Mesothelial cell of epicardium (in vitro differentiated cells): ENCODE measurements at places on chromosomes 6 and 20. TPM values are rescaled to one million over a fixed set of nuclear protein-coding genes. Genes with fewer than 3 reads are reported as not detected.

GRCh38 chr20:32681175-32682084 is 7.7 kb upstream of the C20orf203 start:
- H3K36me3 ChIP-seq = no peaks in the 10 kb centered on the region
- H3K4me1 ChIP-seq = peaks cover 39% of the 10 kb centered on the region
- peak overlapping the region; percentile 87 for H3K27ac ChIP-seq
- peak; percentile 59 for DNase-seq
- H3K27me3 ChIP-seq = no peaks in the 10 kb centered on the region

PPP1R16B gene
- total RNA-seq = 0.04 TPM in 1 of 3 replicates, not detected in the others

DNA sequence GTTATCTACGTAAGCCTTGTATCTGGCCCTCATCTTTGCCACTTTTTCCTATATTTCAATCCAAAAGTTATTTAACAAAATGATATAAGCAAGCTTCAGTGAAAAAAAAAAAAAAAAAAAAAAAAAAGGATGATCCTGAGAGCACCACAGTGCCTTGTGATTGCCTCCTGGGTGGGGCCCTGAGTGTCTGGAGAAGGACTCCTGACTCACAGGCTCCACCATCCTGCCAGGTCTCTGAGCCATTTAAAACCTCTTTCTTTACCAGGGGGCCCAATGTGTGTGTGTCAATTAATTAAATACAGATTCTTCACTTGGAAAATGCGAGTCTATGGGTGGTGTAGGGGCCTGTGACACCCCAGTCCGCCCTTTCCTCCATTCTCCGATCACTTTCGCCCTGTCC is 105.2 kb downstream of the SMOC2 start:
- H3K27me3 ChIP-seq = no peaks in the 10 kb centered on the region
- DNase-seq = no peak

- H3K4me3 ChIP-seq = no peak overlapping the region
- no peak for DNase-seq
- no peaks in the 10 kb centered on the region for H3K4me1 ChIP-seq
- peaks cover 24% of the 10 kb centered on the region for H3K27me3 ChIP-seq
Measured at GRCh38 chr6:129890701-129891100, 29.6 kb upstream of the TMEM244 start.
